ENCODE measurements at places on chromosomes 4 and X. TPM values are rescaled to one million over a fixed set of nuclear protein-coding genes. Genes with fewer than 3 reads are reported as not detected.

Gene LGI2
- not detected for total RNA-seq

DNA sequence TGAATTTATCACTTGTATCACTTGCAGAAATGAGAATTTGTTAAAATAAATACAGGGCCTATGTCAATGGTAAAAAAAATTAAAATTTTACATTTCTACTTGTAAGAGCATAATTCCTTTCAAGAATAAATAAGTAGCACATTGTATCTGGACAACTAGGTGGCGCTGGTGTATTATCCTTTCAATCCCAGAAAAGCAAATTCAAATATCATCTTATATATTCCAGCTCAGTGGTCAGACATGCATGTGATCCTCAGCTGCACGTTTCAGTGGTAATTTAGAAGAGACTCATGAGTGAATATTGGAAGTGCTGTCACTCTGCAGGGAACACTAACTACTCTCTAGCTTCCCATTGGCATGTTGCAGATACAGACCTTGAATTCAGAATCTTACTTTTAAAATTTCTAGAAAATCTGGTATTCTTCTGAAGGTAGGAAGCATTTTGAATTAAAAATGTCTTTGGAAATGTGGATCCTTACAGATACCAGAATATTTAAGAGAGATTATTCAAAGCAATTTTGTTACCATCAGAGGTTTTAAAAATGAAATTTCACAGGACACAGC is 1414.7 kb upstream of the TENM3 start:
- no peaks in the 10 kb centered on the region for H3K36me3 ChIP-seq
- no peak overlapping the region for H3K4me3 ChIP-seq
- H3K27ac ChIP-seq, result no peak overlapping the region
- H3K4me1 ChIP-seq, result peaks cover 3% of the 10 kb centered on the region
- no peak for DNase-seq

- DNase-seq, result no peak
- peaks cover 3% of the 10 kb centered on the region for H3K27me3 ChIP-seq
- H3K27ac ChIP-seq, result no peak overlapping the region
- no peaks in the 10 kb centered on the region for H3K36me3 ChIP-seq
Observed at GRCh38 chrX:133297284-133297683, 79.1 kb upstream of the TFDP3 start.

DNA sequence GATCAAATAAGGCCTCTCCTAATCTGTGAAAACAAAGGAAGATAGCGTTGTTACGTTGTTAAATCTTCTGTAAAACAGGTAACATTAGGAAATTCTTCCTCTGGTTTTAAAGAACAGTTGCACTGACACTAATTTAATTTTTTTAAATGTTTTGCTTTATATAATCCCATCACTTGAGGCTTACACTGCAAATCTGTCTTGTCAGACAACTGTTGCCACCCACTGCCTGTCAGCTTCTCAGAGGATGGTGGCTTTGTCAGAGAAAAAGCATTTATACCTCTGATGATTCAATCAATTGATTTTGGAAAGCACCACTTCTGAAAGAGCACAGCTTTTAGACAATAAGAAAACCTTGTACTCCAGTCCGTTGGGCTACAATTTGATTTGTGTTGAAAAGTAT is 799.1 kb downstream of the FSTL5 start:
- no peaks in the 10 kb centered on the region for H3K36me3 ChIP-seq
- H3K4me1 ChIP-seq, result no peaks in the 10 kb centered on the region

GRCh38 chrX:147680251-147680650 is 231.5 kb upstream of the FMR1 start:
- H3K27ac ChIP-seq, result no peak overlapping the region
- DNase-seq, result no peak
- no peaks in the 10 kb centered on the region for H3K36me3 ChIP-seq

- peaks cover 5% of the 10 kb centered on the region for H3K27me3 ChIP-seq
- DNase-seq, result no peak
- H3K4me3 ChIP-seq, result no peak overlapping the region
Observed at GRCh38 chr4:155818639-155819038, 47.4 kb downstream of the ASIC5 start.

DNA sequence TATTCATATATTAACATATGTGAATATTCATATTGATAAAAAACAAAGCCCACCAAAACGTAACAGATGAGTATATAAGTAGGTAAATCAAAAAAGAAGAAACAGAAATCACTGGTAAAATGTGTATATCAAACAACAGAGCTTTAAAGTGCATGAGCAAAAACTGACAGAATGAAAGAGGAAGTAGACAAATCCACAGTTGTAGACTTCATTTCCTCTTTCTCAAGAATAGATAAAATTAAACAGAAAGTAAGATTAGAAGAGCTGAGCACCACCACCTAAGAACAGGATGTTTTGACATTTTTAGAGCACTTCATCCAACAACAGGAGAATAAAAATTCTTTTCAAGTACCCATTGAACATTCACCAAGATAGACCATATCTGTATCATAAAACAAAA is 64.6 kb downstream of the CNKSR2 start:
- H3K27ac ChIP-seq, result peak overlapping the region; percentile 85
- no peaks in the 10 kb centered on the region for H3K27me3 ChIP-seq
- H3K4me3 ChIP-seq, result peak overlapping the region; percentile 74
- H3K4me1 ChIP-seq, result peaks cover 5% of the 10 kb centered on the region
- no peaks in the 10 kb centered on the region for H3K36me3 ChIP-seq

All from activated CD4-positive, alpha-beta T cell treated with anti-CD3 and anti-CD28 coated beads, Interleukin-2, amount 10 ng/mL, durations not matched to agents 24 days and 14 days (primary cell).